NCI-H82 (cell line): ENCODE measurements at places on chromosomes 4 and X.
A peak's percentile ranks its signal among the peaks of the same experiment; 100 is the strongest.

GRCh38 chr4:40214038-40214437 lies 17.2 kb downstream of the RHOH start:
- no peak for DNase-seq

GRCh38 chr4:122553432-122553831 lies 67.4 kb downstream of the IL21 start:
- DNase-seq: no peak

GRCh38 chr4:74109116-74109869 lies 10.3 kb upstream of the CXCL2 start:
- no peak for DNase-seq

- DNase-seq: no peak
These were observed 72.4 kb downstream of the ANKRD50 start for GRCh38 chr4:124640022-124640730.

DNA sequence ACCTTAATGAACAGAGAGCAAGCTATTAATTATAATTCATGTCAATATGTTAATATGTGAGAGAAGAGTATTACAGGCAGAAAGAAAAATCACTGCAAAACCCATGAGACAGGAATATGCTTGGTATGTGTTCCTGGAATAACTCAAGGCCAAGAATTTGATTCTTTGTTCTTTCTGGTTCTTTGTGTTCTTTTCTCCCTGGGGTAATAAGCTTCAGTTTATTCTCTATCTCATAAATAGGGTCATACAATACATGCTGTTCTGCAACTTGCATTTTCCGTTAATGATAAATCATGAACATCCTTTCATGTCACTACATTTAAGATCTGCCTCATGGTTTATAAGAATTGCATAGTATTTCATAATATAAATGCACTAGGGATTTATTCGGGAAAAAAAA lies 16.8 kb upstream of the THOC2 start:
- DNase-seq: no peak

- DNase-seq: peak; percentile 94
These were observed 16.0 kb downstream of the CCNQ start for GRCh38 chrX:153582896-153583295.

GRCh38 chr4:22780317-22780716 lies 87.6 kb downstream of the GBA3 start:
- no peak for DNase-seq

DNA sequence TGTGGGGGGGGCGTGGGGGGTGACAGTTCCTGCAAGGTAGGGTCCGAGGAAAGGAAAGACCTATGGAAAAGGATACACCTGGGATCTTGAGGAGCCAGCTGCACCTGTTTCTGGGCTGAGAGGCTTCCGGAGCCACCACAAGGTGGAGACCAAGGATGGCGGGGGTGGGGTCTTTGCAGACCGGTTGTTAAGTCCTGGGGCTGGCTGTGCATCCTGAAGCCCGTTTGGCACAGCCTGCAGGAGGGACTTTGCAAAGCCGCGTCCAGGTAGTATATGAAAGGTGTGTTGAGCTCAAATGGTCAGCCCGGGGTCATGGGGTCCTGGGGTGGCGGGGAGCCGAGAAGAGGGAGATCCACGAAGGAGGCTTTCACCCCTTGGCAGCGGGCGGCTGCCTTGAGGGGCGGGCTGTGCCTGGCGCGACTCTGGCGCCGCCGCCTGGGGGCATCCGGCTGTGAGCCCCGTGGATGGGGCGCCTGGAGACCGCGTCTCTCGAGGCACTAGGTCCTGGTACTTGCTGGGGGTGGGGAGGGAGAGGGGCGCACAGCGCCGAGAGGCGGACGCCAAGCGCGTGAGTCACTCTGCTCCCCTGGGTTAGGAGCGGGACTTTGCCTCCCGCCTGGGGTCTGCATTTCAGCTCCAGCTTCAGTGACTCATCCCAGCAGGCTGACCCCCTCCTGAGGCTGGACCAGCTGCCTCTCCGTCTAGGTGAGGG lies 58.2 kb upstream of the DYNLT3 start:
- peak; percentile 32 for DNase-seq
